ENCODE measurements at places on chromosomes 2 and 18.

DNA sequence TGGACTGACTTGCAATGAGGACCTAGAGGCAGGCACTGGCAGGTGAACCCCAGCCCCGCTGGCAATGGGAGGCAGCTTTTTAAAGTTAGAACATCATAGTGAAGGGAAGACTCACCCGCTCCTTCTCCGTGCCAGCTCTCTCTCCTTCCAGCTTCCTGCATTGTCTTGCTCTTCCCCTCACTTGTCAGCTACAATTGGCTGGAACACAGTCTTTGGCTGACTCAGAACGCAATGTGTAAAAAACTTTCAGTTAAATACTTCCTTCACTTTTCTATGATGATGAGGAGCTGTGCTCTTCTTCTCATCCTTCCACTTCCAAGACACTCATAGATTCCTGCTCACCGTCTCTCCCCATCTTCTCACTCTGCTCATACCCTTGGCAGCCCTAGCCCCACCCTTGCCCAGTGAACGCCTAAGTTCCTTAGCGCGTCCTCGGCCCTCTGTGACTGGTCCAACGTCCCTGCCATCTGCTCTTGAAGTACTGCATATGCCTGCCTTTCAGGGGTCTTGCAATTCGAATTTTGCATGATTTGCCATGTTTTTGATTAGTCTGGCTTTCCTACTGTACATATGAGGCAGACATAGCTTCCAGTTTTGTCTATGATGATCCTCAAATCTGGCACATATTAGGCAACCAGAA lies 118.0 kb upstream of the TMEM200C start:
- no peak for DNase-seq

GRCh38 chr18:76771192-76771799 lies 51.1 kb upstream of the ZNF236 start:
- no peak for DNase-seq

DNA sequence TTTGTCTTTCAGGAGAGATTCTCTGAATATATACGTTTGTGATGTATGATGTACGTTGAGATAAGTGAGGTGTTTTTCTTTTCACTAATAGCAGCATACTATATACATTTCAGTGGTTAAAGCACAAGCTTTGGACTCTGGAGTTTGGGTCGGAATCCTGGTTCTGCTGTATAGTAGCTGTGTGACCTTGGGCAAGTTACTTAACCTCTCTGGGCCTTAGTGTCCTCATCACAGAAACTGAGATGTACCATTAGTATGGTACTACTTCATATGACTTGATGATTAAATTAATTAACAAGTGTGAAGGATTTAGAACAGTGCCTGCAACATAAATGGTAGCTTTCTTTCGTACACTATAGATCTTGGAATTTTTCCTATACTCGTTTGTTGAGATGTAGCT lies 258.7 kb downstream of the CDCA7 start:
- no peak for DNase-seq

DNA sequence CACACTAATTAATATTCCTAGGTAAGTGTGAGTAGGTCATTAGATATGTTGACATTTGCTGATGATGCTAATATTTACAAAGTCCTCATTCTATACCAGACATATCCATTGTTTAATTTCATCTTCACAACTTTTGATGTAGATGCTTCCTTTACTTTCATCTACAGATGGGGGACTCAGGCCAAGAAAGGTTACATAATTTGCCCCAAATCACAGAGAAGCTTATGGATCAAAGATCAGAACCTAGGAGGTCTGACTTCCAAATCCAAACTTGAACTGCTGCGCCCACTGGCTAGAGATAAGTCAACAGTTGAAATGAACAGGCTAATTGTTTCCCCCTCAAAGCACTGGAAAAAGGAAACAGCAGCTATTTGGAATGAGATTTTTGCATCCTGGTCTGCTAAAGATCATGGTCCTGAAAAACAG lies 95.6 kb upstream of the TMEM178A start:
- no peak for DNase-seq

- DNase-seq: no peak
These were observed 129.4 kb upstream of the ITGA6 start for GRCh38 chr2:172297950-172298349.

GRCh38 chr18:72107647-72108383 lies 436.3 kb downstream of the CBLN2 start:
- DNase-seq: no peak

- no peak for DNase-seq
These were observed 181.6 kb downstream of the MGAT5 start for GRCh38 chr2:134435505-134435904.

DNA sequence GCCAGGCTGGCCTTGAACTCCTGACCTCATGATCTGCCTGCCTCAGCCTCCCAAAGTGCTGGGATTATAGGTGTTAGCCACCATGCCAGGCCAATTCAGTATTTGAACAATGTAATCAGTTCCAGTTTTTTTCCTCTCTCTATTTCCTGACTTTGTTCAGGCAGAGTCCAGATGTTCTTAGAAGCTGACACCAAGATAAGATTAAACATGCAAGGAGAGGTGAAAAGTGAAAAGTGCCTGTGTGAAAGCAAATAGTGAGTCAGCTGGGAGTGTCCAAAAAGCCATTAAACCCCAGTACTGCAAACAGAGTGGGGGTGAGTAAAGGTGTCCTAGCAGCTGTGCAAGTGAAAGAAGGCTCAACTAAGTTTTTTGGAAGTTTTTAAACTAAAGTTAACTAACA lies 231.5 kb downstream of the PTH2R start:
- no peak for DNase-seq

DNA sequence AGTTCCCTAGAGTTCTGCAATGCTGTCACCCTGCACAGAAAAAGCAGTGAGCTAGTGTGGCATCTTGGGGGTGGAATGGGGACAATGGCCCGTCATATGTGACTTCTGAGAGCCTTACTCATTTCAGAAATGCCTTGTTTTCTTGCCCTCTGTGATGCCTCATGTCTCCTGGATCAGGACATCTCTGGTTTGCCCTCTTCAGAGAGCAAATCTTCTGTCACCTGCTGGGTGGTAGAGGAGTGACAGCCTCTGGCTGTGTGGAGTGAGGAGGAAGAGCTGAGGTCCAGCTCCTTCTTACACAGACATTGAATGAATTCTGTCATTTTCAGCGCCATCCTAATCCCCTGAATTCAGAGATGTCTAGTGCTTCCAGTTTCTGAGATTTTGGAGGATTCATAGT lies 55.6 kb upstream of the PHLPP1 start:
- no peak for DNase-seq

- no peak for DNase-seq
These were observed 176.3 kb upstream of the DSEL start for GRCh38 chr18:67692811-67693210.

DNA sequence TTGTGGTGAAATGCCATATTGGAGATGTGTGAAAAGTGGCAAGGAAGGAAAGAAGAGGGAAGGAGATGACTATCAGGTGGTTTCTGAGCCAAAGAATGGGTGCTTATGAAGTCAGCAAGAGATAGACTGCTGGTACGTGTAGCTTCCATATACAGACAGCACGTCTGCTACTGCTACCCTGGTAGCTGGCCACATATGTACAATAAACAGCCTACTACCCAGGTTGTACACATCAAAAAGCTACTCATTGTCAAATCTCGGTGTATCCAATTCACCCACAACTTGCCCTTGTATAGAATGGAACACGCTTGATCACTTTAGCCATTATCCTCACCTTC lies 761.8 kb downstream of the LRRTM4 start:
- DNase-seq: no peak

DNA sequence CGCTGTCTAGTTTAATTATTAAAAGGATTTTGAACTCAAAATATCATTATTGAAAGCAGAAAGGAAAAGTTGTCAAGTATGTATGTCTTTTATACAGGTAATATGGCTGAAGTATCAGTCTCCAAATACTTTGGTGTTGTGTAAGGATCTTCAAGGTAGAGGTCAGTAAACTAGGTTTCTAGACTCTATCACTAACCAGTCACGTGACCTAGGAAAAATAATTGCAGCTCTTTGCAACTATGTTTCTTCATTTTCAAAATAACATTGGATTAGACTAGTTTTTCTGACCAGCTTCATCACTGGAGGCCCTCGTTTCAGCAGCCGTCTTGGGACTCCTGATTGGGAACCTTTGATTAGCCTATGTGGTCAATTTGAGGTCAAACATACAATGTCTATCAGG lies 21.4 kb upstream of the MTX2 start:
- DNase-seq: no peak

- DNase-seq: no peak
These were observed 243.1 kb upstream of the FANCL start for GRCh38 chr2:58484221-58484620.

GRCh38 chr2:97693476-97693875 lies 19.9 kb upstream of the ZAP70 start:
- DNase-seq: no peak

DNA sequence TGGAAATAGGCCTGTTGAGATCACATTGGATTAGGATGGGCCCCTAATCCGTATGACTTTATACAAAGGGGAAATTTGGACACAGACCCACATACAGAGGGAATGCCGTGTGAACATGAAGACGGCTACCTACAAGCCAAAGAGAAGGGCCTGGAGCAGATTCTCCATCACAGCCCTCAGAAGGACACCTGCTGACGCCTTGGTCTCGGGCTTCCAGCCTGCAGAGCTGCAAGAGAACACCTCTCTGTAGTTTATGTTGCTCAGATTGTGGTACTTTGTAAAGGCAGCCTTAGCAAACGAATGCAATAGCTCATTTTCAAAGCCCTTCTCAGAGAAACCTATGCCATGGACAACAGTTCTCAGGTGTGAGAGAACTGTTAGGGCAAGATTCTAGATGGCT lies 86.1 kb downstream of the LONRF2 start:
- DNase-seq: no peak

DNA sequence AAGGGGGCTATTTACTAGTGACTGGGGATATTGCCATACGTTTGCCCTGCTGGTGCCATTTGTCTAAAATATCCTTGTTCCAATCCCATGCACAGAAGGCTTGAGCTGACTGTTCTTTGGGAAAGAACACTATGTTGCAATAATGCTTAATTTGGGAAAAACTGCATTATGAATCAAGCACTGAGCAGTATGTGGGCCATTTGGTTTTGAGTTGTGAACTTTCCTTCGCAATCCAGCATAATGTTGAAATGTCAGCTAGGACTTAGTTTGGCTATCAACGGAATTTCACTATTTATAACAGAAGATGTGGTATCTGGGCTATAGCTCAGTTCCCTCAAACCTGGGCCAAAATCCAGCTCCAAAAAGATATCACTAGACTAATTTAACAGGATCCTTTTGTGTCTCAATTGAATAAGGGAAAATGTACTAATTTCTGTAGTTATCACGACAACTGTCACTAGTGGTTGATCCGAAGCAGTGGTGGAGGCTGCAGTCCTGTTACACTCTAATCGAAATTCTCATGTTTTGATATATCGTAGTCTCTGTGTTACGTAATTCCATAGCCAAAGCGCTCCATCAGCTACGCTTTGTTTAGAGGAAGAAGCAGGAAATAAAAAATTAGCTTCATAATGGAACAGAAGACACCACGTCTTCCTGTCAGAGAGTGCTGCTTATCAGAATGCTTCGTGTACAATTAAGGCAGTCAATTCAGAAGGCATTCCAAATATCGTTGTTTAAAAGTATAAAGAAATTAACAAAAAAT lies 686.8 kb upstream of the SALL3 start:
- DNase-seq: no peak

DNA sequence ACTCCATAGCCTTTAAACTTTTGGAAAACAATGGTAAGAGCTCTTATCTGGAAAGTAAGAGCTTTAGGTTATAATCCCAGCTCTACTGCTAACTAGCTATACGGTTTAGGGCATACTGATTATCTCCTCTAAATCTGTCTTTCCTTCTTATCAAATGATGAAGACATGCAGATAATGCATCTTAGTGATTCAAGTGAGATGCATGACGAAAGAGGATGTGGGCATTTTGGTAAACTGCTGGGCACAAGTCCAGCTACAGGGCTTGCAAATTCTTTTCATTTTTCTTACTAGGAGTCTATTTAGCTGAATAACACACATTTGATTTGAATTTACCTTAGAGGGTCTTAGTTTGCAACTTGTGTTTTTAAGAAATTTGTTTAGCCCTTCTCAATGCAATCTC lies 1604.8 kb upstream of the ZEB2 start:
- no peak for DNase-seq

- DNase-seq: no peak
These were observed 18.9 kb downstream of the PTPN18 start for GRCh38 chr2:130374587-130375290.

DNA sequence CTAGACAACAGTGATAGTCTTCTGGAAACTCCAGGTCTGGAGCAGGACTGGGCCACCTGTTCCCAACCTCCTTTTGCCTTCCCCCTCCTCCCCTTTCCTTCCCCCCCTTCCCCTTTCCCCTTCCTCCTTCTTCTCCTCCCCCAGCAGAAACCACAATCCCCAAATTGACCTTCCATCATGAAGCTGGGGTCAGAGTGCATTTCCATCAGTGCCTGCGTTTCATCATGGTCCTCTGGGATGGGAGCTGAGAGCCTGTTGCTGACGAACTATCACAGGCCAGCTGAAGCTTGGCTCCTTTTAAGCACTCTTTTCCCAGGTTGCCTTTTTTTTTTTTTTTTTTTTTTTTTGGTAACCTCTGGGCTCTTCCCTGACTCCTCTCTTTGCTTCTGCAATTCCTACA lies 52.6 kb upstream of the SMAD2 start:
- DNase-seq: no peak

GRCh38 chr2:2229626-2230432 lies 101.2 kb downstream of the MYT1L start:
- DNase-seq: no peak

DNA sequence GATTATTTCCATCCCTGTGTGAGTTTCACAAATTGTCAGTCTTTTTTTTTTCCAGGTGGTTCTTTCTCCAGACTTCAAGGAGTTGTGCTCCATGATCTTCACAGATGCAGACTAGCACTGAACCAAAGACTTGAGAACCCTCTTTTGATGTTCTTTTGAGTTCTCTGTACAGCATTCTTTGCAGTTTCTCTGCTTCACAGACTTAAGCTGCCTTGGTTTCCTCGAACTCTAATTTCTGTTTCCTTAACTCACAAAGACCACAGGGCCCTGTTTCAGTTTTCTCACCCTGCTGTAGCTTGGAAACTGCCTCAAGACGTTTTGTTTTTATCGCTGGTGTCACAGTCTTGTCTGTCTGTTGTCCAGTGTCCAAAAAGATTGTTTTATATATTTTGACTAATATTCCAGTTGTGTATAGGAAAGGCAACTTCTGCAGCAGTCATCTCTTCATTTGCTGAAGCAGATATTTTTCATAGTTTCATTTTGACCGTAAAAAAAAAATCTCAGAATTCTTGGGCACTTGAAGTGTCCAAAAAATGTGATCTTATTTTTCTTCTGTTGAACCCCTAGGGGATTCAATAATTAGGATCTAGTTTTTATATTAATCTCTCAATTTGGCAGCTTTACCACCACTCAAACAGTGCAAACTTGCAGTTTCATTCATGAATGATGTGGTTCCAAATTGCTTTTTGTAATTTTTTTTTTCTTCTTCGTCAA lies 97.0 kb upstream of the MC4R start:
- DNase-seq: no peak

Measured in vagina (tissue), 2 donors.